ENCODE measurements at places on chromosomes 1 and 21.

- no peak for DNase-seq
Observed at GRCh38 chr1:221611656-221612046, 130.2 kb downstream of the DUSP10 start.

DNA sequence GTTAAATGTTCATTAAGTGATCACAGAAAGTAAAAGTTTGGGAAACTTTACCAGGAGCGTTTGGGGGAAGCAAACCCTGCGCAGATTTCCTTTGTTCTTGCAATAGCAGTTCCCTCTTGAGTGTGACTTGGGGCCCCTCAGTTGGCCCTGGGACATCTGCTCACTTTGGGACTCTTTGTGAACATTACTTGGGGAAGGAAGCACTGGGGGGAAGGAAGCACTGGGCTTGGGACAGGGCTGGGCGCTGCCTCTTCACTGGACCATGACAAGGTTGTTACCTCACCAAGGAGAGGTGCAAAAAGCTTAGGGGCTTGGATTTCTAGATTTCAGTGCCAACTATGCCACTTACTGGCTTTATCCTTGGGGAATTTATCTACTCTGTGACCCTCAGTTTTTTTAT lies 63.5 kb downstream of the ETS2 start:
- no peak for DNase-seq

- DNase-seq, result no peak
Observed at GRCh38 chr1:26524181-26524580, 5.4 kb upstream of the RPS6KA1 start.

DNA sequence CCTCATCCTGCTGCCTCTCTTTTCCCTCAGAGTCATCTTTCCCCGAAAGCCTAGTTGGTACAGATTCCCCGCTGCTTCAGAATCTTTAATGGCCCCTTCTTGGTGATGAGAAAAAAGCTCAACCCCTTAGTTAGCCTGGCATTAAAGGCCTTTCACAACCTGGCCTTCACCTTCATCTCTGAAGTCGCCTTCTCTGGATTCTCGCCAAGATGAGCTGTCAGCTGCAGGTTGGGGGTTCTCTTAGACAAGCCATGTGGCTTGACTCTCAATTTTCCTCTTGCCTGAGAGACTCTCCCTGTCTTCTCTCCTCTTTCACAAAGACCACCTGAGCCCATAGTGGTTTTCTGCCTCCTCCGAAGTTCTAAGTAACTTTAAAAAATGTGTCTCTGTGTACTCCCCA lies 15.5 kb upstream of the DISC1 start:
- DNase-seq, result no peak

DNA sequence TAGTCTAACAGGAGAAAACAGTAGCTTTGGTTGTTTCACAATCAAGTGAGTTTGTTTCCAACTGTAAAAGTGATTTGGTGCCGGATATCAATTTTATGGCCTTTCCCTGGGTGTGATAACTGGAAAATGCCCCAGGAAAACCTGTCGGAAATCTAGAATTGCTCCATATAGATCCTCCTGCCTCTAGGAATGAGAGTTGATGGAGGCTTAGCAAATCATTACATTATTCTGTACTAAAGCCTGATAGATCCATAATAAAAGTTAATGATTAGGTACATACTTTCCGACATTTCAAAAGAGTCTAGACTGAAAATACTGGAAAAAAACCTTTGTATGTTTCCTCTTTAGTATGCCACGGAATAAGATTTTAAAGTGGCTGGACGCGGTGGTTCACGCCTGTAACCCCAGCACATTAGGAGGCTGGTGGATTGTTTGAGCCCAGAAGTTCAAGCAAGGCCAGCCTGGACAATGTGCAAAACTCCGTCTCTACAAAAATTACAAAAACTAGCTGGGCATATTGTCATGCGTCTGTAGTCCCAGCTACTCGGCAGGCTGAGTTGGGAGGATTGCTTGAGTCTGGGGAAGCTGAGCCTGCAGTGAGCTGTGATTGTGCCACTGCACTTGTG lies 70.0 kb upstream of the SLC45A1 start:
- no peak for DNase-seq

DNA sequence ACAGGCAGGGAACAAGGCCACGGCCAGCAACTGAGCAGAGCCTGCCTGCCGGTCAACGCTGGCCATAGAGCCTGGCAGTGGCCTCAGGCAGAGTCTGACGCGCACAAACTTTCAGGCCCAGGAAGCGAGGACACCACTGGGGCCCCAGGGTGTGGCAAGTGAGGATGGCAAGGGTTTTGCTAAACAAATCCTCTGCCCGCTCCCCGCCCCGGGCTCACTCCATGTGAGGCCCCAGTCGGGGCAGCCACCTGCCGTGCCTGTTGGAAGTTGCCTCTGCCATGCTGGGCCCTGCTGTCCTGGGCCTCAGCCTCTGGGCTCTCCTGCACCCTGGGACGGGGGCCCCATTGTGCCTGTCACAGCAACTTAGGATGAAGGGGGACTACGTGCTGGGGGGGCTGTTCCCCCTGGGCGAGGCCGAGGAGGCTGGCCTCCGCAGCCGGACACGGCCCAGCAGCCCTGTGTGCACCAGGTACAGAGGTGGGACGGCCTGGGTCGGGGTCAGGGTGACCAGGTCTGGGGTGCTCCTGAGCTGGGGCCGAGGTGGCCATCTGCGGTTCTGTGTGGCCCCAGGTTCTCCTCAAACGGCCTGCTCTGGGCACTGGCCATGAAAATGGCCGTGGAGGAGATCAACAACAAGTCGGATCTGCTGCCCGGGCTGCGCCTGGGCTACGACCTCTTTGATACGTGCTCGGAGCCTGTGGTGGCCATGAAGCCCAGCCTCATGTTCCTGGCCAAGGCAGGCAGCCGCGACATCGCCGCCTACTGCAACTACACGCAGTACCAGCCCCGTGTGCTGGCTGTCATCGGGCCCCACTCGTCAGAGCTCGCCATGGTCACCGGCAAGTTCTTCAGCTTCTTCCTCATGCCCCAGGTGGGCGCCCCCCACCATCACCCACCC lies at the start of gene TAS1R3:
TAS1R3 (plus strand) TSS at position 213 of the 898 bp plus-strand sequence; CDS start at position 279, 66 bp downstream.
- peak; percentile 27 for DNase-seq

DNA sequence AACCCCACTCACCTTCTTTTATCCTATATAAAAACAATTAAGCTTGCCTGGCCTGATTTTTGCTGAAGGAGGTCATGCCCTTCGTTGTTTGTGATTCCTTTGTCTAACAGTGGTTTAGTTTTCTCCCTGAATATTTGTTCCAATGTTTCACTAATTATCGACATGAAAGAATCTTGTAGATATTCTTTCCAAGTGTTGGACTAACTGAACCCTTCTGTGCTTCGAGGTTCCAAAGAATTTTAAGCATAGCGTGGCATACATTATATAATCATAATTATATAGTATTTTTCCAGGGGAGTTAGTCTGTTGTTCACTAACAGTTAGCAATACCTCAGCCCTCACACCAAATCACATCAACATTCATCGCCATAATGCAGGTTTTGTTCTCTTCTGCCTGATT lies 418.9 kb upstream of the ADGRL2 start:
- DNase-seq, result peak; percentile 67

DNA sequence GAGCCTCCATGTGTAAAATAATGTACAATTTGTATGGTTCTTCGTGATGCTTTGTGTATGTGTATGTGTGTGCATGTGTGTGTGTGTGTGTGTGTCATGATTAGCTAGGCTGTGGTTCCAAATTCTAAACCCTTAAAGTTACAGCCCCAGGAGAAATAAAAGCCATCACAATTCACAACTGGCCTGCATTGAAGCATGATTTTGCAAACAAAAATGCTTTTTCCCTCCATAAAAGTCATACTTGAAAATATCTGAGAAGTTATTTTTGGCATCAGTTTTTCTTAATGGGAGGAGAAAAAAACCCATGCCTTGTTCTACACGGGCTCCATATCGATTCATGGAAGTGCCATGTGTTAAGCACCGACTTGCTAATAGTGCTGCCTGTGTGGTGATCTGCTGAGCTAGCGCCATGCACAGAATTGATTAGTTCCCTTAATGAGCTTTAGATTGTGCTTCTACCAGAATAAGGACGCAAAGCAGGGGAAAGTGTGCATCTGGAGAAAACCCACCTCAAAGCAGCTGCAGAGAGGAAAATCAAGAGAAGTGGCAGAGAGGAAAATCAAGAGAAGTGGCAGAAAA lies 207.3 kb downstream of the DSCAM start:
- peak; percentile 64 for DNase-seq

DNA sequence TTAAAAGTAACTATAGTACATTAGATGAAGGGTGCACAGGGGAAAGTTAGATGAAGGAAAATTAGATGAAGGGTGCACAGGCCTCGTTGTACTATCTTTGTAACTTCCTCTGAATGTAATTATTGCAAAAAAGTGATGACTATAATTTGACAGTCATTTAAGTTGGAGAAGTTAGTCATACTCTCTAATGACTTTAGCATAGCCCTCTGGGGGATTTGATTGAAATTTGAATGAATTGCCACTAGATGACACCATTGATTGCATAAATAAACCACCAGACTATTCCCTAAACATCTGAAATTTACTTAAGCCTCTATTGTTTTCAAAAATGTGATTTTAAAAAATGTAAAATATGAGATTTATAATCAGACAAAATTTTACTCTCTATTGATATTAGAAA lies 102.6 kb downstream of the TPR start:
- no peak for DNase-seq

- DNase-seq, result no peak
Observed at GRCh38 chr1:58156831-58157230, 389.7 kb downstream of the OMA1 start.

GRCh38 chr1:214466403-214467077 lies 84.9 kb downstream of the PTPN14 start:
- no peak for DNase-seq

DNA sequence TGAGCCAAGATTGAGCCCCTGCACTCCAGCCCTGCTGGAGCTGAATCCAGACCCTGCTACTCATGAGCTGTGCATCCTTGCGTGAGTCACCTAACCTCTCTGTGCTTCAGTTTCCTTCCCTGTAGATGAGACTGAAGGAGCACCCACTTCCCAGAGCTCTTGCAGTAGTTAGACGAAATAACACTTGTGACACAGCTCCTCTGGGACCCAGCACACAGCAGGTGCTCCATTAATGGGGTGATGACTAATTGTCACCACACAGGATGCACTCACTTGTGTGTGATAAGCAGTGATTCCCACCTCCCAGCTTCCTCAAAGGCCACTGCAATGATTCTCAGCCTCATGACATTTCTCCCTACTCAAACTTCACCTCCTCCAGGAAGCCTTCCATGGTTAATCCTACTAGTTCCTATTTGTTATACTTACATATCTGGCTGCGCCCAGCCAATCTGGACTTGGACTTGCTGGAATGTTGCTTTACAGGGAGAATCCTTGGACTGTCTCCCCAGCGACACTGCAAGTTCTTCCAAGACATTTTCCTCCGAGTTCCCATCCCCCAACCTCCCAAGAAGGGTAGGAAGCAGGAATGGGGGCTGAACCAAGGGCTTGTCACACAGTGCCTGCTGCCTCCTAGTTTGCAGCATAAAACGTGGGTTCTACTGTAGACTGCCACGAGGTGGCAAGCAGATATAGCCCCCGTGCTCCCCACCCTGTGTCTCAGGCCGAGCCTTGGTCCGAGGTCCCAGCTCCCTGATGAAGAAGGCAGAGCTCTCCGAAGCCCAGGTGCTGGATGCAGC lies 17.2 kb downstream of the DRAXIN start:
- DNase-seq, result no peak

DNA sequence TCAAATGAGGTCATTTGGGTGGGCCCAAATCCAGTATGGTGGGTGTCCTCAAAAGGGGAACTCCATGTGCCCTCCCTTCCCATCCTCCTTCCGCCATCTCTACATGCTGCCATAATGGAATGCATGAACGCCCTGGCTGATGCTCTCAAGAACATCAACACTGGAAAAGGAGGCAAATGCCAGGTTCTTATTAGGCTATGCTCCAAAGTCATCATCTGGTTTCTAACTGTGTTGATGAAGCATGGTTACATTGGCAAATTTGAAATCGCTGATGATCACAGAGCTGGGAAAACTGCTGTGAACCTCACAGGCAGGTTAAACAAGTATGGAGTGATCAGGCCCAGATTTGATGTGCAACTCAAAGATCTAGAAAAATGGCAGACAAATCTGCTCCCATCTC lies 16.6 kb upstream of the TRIM45 start:
- DNase-seq, result no peak

- no peak for DNase-seq
Observed at GRCh38 chr1:220921498-220921897, 42.3 kb downstream of the HLX start.

- DNase-seq, result no peak
Observed at GRCh38 chr21:45869121-45870007, 112.2 kb upstream of the COL6A1 start.

DNA sequence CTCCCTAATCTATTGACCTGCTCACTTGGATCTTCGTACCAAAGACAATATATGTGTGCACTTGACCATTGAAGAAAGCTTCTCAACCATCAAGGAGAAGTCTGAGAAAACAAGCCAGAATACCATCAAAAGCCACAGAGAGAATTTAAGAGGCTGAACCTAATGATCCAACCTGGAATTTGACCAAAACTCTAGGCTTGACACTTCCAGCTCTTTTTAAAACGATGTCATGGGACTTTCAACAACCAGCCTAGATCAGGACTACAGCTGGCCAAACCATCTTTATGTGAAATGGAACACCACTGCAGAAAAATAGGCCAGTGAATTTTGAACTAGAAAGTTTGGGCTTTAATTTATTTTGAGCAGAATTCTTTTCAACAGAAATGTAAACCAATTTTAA lies 444.4 kb downstream of the LTN1 start:
- DNase-seq, result no peak

GRCh38 chr1:230098723-230099122 lies 31.7 kb downstream of the GALNT2 start:
- DNase-seq, result peak; percentile 79

DNA sequence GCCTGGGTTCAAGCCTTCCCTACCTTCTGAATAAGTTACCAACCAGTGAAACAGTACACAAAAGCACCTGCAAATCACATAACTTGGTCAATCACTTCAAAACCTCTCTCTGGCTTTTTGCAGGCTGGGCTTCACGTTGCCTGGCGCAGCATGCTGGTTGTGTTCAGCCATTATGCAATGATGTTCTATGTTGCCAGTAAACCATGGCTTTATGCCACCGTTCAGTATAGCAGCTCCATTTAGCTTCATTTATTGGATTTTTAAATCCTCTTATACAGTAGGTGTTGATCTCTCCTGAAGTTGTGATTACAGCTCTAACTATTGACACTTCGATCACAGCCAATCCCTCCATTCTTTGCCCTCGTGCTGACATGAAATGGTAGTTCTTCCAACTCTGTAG lies 233.6 kb upstream of the PTBP2 start:
- DNase-seq, result no peak

DNA sequence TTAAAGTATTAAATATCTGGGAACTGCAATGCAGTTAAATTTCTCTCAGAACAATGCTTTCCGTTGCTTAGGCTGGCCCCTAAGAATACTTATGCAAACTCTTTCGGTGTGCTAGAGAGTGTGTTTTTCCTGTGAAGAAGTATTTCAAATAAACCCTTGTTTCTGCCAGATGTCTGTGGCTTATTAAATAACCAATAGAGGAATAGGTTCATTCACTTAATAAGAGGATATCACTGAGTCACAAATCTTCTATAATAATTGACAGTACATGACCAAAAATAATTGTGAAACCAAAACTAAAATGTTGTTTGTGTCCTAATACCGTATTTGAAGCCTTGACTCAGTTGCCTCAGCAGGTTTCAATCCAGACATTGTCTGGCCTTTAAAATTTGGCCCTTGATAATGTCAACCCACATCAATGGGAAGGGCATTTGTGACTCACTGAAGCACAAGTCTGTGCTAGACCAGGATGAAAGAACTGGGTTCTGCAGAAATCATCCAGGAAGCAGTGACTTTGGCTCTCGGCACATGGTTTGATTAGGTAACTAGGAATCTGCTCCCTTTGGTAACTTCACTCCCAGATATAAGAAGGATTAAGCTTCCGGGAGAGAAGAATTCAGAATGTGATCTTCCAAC lies 104.2 kb upstream of the BARHL2 start:
- no peak for DNase-seq
